Activated CD4-positive, alpha-beta T cell treated with anti-CD3 and anti-CD28 coated beads for 1 hour (primary cell): ENCODE measurements at places on chromosomes 12 and 14.

DNA sequence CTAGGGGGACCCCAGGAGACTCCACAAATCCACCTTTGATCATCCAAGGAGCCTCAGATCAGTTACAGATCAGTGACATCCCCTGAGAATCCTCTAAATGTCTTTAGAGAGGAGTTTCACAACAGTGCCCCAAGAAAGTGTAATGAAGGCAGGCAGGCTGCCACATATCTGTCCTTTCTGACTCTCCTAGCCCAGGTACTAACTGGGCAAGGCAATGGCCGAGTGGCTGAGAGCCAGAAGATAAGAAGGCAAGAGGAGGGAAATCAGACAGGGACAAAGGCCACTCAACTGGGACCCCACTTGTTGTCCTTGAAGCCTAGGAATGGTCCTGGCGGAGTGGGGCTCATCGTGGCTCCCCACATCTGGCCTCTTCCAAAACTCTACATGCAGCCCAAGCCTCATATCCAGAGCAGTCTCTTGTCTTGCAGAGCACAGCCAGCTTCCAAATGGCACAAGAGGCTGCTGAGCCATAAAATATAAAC is 11.6 kb downstream of the ACTN1 start:
- DNase-seq: no peak

- DNase-seq: no peak
These were observed 80.6 kb upstream of the DAAM1 start for GRCh38 chr14:59107819-59108218.

- DNase-seq: no peak
These were observed 3.3 kb downstream of the ENO2 start for GRCh38 chr12:6917491-6918231.

DNA sequence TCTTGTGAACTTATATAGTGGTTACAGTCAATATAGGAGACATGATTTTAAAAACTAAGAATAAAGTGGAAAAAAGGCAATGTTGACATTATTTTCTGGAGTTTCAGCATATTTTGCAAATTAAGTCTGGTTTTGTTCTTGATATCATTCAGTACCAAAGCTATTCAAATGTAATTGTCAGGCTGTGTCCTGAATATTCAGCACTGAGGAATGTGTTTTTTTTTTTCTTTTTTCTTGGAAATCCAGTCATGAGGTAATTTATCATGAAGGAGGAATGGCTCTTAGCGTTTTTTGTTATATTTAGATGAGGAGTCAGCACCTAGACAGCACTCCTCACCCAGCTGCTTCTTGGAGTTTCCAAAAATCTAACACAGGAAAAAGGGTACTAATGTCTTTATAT is 225.5 kb downstream of the CCDC91 start:
- no peak for DNase-seq

GRCh38 chr14:59870277-59871165 is at the start of gene RTN1:
Gene RTN1 (minus strand): TSS chr14:59870776. CDS start chr14:59870630, 146 bp downstream.
- DNase-seq: no peak

DNA sequence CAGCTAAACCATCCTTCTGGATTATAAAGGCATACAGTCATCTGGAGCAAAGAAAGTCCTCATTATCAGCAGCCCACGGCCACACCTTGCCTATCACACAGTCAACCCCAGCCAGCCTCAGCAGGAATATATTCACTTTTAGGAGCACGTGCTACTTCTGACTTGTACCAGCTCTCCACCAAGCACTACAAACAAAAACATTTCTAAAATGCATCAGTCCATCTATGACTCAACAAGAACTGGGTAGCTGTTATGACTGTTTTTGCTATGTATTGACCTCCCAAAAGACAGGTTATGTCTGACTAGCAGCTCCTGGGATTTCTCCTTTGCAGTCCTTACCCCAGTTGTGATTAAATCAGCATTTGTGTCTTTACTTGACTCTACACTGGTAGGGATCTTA is 31.2 kb downstream of the NUAK1 start:
- no peak for DNase-seq

DNA sequence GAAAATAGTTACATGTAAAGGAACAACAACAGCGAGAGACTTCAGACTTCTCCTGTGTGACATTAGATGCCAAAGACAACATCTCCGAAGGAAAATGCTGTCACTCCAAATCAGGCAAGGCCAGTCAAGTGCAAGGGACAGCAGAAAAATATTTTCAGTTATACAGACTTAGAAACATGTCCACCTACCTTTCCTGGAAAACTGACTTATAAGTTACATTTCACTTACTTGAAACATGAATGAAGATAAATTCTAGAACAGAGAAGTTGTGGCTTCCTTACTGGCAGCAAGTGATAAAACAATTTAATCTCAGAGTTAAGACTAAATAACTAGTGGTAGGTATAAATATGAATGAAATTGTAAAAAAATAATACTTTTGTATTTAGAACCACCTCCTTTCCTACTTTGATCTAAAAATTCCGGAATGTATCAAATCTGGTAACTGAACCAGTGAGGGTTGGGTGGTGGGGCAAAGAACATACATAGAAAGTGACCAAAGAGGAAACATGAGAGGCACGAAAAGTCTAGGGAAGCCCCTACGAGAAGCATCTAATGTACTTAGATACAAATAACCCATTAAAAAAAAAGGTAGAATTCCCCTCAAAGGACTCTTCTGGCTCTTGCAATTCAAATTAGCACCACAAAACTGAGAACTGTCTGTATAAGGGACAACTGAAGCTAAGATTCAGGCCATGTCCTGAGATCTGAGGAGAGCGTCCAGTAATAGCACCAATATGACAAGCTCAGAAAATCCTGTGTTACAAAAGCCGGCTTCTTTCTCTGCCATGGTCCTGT is 21.2 kb downstream of the MTHFD1 start:
- DNase-seq: no peak
